Activated CD4-positive, alpha-beta T cell treated with anti-CD3 and anti-CD28 coated beads, Interleukin-2, amount 10 ng/mL, durations not matched to agents 24 days and 14 days (primary cell): ENCODE measurements at places on chromosomes 3 and 15.
A peak's percentile ranks its signal among the peaks of the same experiment; 100 is the strongest.

DNA sequence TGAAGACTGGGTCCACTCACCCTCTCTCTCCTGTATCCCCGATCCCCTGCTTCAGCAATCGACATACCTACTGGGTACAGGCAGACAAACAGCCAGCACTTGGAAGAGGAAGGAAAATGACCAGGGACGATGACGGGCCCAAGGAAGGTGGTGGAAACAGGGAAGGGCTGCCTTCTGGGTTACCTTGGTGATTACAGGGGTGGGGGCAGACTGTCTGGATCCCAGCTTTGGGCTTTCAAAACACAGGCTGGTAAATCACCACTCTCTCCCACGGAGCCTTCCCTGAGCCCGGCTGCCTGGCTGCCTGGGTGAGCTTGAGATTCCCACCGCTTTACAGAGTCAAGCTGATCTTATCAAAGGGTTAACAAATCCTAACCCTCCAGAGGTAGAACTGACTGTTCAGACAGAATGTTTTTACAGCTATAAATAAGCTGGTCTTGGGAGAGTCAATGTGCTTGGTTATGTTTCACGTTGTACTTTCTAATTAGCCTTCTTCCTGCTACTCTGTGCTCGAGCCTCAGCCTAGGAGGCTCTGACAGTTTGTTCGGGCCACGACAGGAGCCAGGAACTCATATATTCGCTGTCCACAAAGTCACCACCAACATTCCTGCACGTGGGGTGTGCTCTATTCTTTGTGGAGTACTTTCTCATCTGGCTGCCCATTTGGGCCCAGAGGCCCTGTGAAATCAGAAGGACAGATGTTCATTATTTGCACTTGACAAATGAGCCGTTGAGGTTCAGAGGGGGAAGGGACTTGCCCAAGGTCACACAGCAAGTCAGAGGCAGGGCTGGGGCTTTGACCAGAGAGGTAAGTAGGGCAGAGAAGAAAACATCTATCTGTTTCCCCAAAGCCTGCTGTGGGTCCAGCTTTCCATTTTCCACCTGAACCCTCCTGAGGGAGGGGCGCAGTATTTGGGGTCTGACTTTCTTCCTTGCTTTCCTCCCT is 63.5 kb downstream of the FEM1B start:
- peaks cover 3% of the 10 kb centered on the region for H3K27me3 ChIP-seq
- H3K4me1 ChIP-seq, result peaks cover 3% of the 10 kb centered on the region
- no peak overlapping the region for H3K4me3 ChIP-seq
- H3K36me3 ChIP-seq, result no peaks in the 10 kb centered on the region

GRCh38 chr3:41137686-41138111 is 61.6 kb upstream of the CTNNB1 start:
- DNase-seq, result no peak
- no peaks in the 10 kb centered on the region for H3K4me1 ChIP-seq
- no peaks in the 10 kb centered on the region for H3K36me3 ChIP-seq
- H3K27me3 ChIP-seq, result no peaks in the 10 kb centered on the region
- no peak overlapping the region for H3K4me3 ChIP-seq

DNA sequence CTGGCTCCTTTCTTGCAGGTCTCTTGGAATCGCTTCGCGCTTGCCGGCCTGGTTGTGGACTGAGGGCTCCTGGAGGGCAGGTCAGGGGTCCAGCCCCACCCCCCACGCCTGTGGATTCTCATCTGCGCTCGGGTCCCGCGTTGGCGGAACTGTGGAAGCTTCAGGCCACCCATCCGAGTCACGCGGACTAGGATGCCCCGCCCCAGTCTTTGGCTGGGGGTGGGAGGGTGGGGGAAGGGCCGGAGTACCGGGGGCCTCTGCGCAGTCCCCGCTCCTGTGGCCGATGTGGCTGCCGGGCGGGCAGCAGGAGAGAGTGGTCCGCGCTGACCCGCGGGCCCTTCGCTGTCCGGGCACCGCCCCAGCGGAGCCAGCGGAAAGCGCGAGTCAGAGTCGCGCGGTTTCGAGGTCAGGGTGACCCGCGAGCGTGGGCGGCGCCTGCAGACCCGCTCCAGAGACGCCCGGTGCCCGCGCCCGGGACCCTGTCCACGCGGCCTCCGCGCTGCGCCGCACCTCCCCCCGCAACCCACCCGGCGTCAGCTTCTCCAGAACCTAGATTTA is 114.2 kb downstream of the KLF13 start:
- H3K36me3 ChIP-seq, result no peaks in the 10 kb centered on the region
- peak overlapping the region; percentile 82 for H3K4me3 ChIP-seq
- no peaks in the 10 kb centered on the region for H3K27me3 ChIP-seq
- peaks cover 56% of the 10 kb centered on the region for H3K4me1 ChIP-seq

DNA sequence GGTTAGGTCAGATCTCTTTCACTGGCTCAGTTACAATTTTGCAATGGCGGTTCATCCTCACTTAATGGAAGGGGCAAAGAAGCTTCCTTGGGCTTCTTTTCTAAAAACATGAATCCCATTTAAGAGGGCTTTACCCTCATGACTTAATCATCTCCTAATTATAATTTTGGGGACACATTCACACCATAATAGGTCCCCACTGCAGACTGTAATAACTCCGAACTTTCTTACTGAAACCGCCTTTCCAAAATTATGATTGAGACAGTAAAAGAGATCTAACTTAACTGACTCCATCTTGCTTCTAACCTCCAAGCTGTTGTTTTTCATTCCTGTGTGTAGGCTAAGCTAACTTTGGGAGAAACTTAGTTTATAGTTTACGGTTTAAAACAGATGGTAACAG is 33.3 kb upstream of the C15orf39 start:
- DNase-seq, result no peak
- peaks cover 3% of the 10 kb centered on the region for H3K27me3 ChIP-seq
- H3K36me3 ChIP-seq, result peaks cover 4% of the 10 kb centered on the region
- peaks cover 45% of the 10 kb centered on the region for H3K4me1 ChIP-seq
- H3K4me3 ChIP-seq, result no peak overlapping the region
- no peak overlapping the region for H3K27ac ChIP-seq

GRCh38 chr3:24470277-24470676 is 24.4 kb downstream of the THRB start:
- H3K4me1 ChIP-seq, result no peaks in the 10 kb centered on the region
- no peak overlapping the region for H3K27ac ChIP-seq
- H3K36me3 ChIP-seq, result no peaks in the 10 kb centered on the region
- no peaks in the 10 kb centered on the region for H3K27me3 ChIP-seq
- DNase-seq, result no peak
- H3K4me3 ChIP-seq, result no peak overlapping the region

DNA sequence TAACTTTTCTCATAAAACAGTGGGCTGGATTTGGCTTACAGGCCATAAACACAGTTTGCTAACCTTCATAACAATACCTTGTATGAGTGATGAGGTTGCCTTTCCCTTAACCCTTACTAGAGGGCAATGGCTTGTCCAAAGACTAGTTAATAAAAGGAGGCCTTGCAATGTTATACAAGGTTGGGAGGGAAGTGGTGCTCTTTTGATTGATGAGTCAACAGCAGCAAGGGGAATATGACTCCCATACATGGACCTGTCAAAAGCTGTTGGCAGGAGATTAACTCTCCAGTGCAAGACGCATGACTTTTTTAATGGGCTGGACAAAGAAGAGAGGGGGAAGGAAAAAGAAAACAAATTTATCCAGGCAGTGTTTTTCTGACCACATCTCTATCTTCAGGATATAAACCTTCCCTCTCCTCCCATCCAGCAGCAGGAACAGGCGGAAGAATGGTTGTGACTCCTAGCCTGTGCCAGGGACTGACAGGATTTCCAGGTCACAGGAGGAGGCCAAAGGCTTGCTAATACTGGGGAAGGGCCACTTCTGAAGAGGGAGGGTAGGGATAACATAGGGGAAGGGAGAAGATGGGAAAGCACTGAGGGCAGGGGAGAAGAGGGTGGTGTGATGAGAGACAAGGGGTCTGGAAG is 35.2 kb upstream of the ARL14 start:
- H3K27me3 ChIP-seq, result peaks cover 4% of the 10 kb centered on the region
- H3K36me3 ChIP-seq, result no peaks in the 10 kb centered on the region
- no peak for DNase-seq
- no peaks in the 10 kb centered on the region for H3K4me1 ChIP-seq
- H3K27ac ChIP-seq, result no peak overlapping the region
- no peak overlapping the region for H3K4me3 ChIP-seq

GRCh38 chr3:10972072-10972782 is 20.3 kb upstream of the SLC6A1 start:
- H3K27me3 ChIP-seq, result peaks cover 4% of the 10 kb centered on the region
- DNase-seq, result no peak
- no peak overlapping the region for H3K27ac ChIP-seq
- H3K4me1 ChIP-seq, result no peaks in the 10 kb centered on the region
- no peak overlapping the region for H3K4me3 ChIP-seq
- no peaks in the 10 kb centered on the region for H3K36me3 ChIP-seq

DNA sequence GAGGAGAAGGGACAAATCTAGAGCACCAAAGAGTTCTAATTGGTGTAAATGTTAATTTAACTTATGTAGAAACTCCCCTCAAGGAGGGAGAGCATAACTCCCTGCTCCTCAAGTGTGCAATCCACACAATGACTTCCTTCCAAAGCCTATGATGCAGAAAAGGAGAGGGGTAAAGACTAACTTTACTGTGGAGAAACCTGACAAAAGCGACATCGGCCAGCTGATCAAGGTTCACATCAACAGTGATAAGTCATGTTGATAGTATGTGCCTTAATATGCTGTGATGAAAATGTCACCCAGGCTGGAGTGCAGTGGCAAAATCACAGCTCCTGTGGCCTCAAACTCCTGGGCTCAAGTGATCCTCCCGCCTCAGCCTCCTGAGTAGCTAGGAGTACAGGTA is 76.5 kb downstream of the TFDP2 start:
- H3K4me1 ChIP-seq, result peaks cover 3% of the 10 kb centered on the region
- H3K4me3 ChIP-seq, result no peak overlapping the region
- H3K27me3 ChIP-seq, result no peaks in the 10 kb centered on the region
- H3K27ac ChIP-seq, result no peak overlapping the region
- H3K36me3 ChIP-seq, result no peaks in the 10 kb centered on the region

DNA sequence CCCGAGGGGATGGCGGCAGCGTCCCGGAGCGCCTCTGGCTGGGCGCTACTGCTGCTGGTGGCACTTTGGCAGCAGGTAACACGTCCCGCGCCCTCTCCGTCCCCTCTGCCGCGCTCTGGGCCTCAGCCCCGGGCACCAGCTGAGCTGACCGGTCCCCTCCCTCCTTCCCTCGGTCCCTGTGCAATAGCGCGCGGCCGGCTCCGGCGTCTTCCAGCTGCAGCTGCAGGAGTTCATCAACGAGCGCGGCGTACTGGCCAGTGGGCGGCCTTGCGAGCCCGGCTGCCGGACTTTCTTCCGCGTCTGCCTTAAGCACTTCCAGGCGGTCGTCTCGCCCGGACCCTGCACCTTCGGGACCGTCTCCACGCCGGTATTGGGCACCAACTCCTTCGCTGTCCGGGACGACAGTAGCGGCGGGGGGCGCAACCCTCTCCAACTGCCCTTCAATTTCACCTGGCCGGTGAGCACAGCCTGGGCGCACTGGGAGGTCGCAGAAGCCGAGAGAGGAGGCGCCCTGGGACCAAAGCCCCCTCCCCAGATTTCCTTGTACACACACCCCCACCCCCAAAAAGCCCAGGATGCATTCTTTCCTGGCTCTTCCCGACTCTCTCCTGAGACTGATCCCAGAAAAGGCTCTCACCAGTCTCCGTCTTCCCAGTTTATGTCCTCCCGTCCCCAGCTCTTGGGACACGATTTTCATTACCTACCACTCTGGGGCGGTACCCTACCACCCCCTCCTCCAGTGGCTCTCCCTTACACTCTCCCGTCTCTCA is 705 bp downstream of the DLL4 start:
- no peak overlapping the region for H3K27ac ChIP-seq
- peaks cover 68% of the 10 kb centered on the region for H3K27me3 ChIP-seq
- DNase-seq, result no peak

- no peak overlapping the region for H3K4me3 ChIP-seq
- H3K4me1 ChIP-seq, result no peaks in the 10 kb centered on the region
- no peaks in the 10 kb centered on the region for H3K36me3 ChIP-seq
- peaks cover 6% of the 10 kb centered on the region for H3K27me3 ChIP-seq
These were observed 116.1 kb upstream of the KLHL25 start for GRCh38 chr15:85910834-85911233.

DNA sequence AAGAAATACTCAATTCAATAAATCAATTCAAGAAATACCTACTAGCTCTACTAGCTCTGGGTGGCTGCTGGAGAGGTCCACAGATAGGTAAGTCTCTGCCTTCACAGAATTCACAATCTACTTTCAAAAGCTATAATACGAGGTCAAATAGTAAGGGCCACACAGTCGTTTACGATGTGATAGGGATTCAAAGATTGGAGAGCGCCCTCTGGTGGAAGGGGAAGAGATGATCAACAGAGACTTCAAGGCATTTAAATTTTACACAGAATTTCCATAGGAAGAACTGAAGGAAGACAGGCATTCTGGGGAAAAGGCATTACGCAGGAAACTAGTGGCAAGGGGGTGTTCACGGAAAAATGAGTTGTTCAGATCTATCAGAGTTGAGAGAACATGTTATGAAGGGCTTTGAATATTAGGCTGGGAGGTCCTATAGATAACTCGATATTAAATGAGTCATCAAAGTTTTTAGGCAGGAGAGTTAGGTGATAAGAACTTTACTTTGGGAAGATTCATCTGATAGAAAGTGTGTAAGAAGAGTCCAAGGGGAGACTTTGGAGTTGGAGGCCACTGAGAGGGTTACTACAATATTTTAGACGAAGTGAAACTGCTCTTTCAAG is 128.8 kb downstream of the FRMD5 start:
- peaks cover 5% of the 10 kb centered on the region for H3K4me1 ChIP-seq
- no peak overlapping the region for H3K27ac ChIP-seq
- H3K4me3 ChIP-seq, result no peak overlapping the region
- peak; percentile 86 for DNase-seq
- H3K27me3 ChIP-seq, result peaks cover 27% of the 10 kb centered on the region

DNA sequence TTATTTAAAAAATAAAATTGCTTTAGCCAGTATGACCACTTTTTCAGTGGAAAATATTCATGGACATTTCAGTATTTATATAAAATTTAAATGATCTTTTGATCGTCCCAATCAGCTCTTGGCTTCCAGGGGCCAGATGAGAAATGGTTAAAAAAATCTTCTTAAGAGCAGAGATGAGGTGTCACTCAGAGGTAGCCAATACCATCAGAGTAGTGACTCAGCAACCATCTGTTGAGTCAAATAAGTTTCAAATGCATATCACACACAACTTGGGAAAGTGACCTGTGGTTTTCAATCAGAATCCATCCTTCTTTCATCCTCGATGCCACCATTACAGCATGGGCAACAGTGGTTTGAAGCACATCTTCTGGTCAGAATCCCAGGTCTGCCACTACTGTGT is 958.8 kb upstream of the NR2F2 start:
- no peaks in the 10 kb centered on the region for H3K4me1 ChIP-seq
- no peak overlapping the region for H3K27ac ChIP-seq
- no peak for DNase-seq
- peaks cover 1% of the 10 kb centered on the region for H3K27me3 ChIP-seq
- H3K36me3 ChIP-seq, result no peaks in the 10 kb centered on the region

DNA sequence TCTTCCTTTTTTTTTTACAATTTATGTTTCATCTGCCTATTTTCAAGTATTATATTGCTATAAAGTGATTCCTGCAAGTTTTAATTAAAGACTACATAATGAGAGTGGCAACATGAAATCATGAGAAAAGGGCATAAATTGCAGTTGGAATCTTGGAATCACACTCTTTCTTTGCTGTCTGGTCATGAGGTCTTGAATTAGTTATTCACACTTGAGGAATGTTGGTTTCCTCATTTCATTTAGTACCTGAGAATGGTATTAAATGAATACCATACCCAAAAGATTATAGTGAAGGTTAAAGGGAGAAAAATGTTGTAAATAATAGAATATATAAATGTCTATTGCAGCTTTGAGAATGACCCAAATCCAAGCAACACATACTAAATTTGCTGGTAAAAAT is 25.8 kb upstream of the CNTN3 start:
- no peak overlapping the region for H3K4me3 ChIP-seq
- H3K27me3 ChIP-seq, result no peaks in the 10 kb centered on the region
- no peaks in the 10 kb centered on the region for H3K4me1 ChIP-seq
- H3K27ac ChIP-seq, result no peak overlapping the region
- H3K36me3 ChIP-seq, result no peaks in the 10 kb centered on the region
